ENCODE measurements at places on chromosomes 12 and 14.

GRCh38 chr12:21651821-21652220 lies 5.8 kb downstream of the LDHB start:
- no peak for DNase-seq

DNA sequence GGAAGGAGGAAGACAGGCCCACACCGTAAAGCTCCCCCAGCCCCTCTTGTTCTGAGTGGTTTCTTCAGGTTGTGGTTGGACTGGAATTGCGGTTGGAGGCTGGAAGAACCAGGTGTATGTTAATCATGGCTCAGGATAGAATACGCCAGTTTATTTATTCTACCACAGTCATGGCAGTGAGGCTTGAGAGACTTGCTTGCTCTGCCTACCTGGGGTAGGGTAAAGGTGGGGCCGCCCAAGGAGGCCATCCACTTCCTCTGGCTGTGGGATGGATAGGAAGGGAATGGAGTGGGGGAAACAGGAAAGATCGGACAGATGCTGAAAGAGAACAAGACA lies 8.1 kb downstream of the SHMT2 start:
- no peak for DNase-seq

GRCh38 chr14:67532606-67532997 lies 488 bp upstream of the PLEKHH1 start:
- DNase-seq: no peak

GRCh38 chr14:91223028-91223783 lies 21.3 kb downstream of the GPR68 start:
- peak; percentile 96 for DNase-seq

- no peak for DNase-seq
Measured at GRCh38 chr12:94457311-94457710, 2.4 kb downstream of the CEP83 start.

GRCh38 chr14:25832585-25832984 lies 765.2 kb downstream of the NOVA1 start:
- no peak for DNase-seq

DNA sequence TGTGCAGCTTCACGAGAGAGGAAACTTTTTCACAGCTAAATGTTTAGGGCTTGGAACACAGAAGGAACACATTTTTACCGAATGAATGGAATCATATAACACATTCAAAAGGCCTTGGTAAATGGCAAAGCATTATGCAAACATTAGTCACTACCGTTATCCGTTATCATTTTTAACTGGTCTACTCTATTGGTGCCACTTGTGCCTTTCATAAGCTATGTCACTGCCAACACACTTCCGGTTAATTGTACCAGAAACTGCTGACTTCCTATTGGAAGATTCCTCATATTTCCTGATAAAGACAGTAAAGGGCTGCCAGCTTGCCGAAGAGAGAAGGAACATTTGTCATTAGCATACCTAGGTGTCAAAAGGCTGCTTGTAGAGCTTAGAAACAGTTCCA lies 169.2 kb downstream of the APAF1 start:
- DNase-seq: no peak

- DNase-seq: no peak
Measured at GRCh38 chr14:98954349-98955000, 317.5 kb downstream of the BCL11B start.

DNA sequence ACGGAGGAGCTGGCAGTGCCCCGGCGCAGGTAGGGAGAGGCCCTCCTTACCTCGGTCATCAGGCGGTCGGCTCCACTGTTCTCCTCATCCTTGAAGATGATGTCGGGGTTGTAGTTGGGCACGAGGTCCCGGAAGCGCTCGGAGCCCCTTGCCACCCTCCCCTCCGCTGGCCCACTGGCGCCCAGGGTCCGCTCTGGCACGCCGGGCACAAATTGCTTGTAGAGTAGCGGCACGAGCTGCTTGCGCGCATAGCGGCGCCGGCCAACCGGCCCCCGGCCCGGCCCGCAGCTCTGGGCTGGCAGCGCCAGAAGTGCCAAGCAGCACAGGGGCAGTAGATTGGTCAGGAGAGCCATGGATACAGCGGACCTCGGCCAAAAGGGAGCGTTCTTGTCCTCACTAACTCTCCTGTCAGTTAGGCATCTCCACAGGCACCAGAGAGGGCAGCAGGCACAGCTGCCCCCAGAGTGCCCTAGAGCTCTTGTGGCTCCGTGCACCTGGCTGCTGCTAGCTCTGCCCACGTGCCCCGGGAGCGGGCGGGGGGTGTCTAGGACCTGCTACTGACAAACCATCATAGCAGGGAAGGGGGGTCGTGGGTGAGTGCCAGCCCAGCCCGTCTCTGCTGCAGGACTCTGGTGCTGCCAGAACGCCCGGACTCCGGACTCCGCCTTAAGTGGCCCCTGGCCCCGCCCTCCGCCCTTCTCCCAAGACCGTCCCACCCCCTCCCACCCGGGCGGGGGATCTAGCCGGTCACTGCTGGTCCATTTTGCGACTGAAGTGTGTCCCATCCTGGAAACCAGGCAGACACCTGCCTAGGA lies at the start of gene DHH:
Gene DHH (minus strand): TSS at position 642 of the 815 bp plus-strand sequence. CDS start 289 bp downstream, at position 353.
- DNase-seq: no peak

DNA sequence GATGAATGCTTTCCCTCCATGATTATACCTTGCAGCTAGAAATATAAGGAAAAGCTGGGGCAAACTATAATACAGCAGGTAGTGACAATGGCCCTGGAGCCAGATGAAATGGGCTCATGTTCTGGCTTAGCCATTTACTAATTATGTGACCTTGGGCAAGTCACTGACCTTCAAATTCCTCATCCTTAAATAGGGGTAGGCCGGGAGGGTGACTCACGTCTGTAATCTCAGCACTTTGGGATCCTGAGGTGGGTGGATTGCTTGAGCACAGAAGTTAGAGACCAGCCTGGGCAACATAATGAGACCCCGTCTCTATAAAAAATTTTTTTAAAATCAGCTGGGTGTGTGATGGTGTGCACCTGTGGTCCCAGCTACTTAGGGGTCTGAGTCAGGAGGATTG lies 155.4 kb downstream of the C12orf75 start:
- DNase-seq: no peak

DNA sequence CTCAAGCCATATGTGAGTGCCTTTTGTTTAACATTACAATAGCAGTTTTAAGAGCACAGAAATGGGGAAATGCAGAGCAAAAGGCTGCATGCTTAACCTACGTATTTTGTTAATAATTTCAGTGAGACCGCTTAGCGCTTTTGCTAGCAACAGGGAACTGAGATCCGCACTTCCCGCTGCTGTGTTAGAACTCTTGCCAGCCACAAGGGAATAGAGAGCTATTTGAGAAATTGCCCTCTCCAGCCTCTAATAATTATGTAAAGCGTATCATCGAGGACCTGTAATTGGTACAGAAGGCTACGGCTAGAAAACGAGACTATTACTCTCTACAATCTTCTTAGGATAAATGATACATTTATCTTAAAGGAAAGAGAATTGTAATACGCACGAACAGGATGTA lies 205.2 kb upstream of the GRIP1 start:
- no peak for DNase-seq

DNA sequence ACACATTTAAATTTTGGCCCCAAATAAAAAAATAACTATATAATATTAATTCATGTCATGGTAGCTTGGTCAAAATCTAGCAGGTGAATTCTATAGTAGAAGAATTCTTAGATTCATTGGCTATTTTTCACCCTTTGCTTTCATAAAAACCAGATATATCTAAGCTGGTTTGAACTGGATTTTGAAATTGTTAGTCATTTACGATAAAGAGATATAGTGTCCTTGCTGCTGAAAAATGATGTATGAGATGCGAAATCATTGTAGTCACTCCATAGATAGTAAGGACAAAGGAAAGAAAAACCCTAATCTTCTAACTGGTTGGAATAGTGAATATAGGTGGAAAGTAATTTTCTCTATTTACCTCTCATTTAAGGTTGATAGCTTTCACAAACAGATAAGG lies 12.2 kb upstream of the HIF1A start:
- no peak for DNase-seq

GRCh38 chr12:123046431-123046830 lies 66.0 kb downstream of the ARL6IP4 start:
- no peak for DNase-seq

DNA sequence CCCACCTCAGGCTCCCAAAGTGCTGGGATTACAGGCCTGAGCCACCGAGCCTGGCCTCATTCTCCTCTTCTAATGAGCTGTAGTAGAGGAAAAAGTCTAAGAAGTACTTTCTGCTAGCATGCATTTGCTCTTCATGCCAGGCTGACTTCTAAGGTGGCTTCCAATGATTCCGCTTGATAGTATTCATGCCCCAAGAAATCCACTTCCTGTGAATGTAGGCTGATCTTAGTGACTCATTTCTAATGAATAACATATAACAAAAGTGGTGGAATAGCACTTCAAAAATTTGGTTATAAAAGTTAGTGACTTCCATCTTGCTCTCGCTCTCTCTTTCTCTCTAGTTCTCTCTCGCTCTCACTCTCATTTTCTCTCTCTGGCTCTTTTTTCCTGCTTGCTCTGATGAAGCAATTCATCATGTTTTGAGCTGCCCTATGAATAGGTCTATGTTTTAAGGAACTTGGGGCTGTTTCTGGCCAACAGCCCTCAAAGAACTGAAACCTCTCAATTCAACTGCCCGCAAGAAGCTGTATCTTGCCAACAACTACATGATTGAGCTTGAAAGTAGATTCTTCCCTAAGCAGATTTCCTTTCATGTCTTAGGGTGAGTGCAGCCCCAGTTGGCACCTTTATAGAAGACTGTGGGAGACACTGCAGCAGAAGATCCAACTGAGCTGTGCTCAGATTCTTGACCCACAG lies 282.9 kb downstream of the RMST start:
- DNase-seq: no peak

- DNase-seq: no peak
Measured at GRCh38 chr12:109833307-109834189, at the start of gene TRPV4. Gene TRPV4 (minus strand): TSS chr12:109833398. CDS start chr12:109814796, 18,602 bp downstream.

DNA sequence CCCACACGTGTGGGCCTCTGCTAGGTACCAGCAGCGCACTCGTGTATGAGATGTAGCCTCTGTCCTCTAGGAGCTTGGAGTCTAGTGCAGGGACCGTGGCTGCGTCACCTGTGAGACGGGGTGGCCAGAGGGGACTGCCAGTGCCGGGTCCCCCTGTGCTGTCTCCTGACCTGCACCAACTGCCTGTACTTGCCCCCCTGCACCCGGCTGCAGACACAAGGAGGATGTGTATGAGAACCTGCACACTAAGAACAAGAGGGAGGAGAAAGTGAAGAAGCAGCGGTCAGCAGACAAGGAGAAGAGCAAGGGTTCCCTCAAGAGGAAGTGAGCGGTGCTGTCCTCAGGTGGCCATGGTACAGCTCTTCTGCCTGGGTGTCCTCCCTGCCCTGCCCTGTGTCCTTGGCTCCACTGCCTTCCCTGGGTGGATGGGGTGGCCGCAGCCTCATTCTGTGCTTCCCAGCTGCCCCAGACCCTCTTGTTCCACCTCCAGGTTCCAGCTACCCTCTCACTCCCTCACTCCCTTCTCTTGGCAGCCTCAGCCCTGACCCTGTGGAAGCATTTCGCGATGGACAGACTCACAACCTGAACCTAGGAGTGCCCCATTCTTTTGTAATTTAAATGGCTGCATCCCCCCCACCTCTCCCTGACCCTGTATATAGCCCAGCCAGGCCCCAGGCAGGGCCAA lies 9.6 kb downstream of the PTPN6 start:
- no peak for DNase-seq

GRCh38 chr14:68730811-68731425 lies 61.9 kb downstream of the ZFP36L1 start:
- DNase-seq: no peak

GRCh38 chr12:68482660-68483059 lies 128.0 kb upstream of the RAP1B start:
- no peak for DNase-seq

- DNase-seq: no peak
Measured at GRCh38 chr12:53995378-53996239, 4.4 kb upstream of the HOXC9 start.

DNA sequence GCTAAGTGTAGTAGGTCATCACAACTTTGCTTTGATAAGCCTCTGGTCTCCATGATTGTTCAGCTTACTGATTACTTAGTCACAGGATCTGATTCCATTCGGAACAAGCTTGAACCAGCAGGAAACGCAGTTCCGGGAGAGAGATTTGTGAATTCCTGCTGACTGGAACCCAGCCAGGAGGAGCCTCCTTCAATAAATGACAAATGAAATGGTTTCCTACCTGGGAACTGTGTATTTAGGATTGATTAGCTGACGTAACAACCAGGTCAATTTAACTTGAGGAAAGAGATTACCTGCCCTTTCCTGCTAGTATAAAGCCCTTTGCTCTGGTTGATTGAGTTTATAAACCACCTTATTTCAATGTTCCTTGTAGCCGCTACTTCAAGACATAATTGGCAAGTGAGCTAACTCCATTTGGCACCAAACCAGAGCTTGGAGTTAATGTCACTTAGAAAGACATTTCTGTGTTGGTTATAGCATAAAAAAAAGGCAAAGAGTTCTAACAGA lies 35.1 kb upstream of the KCNH3 start:
- DNase-seq: peak; percentile 18

DNA sequence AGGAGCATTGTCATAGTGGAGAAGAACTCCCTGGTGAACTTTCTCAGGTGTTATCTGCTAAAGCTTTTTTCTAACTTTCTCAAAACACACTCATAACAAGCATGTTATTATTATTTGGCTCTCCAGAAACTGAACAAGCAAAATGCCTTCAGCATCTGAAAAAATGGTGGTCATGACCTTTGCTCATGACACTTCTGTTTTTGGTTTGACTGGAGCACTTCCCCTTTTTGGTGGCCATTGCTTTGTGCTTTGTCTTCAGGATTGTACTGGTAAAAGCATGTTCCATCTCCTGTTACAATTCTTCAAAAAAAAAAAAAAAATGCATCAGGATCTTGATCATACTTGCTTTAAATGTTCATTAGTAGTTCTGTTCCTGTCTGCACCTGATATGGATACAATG lies 1241.6 kb upstream of the USP15 start:
- DNase-seq: no peak

DNA sequence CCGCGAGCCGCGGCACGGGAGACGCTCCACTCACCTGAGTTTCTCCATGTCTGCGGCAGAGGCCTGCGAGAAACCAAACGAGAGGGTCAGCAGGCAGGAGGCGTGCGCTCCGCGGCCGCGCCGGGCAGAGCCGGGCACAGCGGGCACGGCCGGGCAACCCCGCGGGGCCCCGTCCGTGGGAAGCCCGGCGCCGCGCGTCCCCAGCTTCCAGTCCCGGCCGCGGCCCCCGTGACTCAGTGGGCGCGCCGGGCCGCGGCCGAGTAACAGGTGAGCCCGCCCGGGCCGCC lies 19.4 kb downstream of the BEGAIN start:
- DNase-seq: no peak

DNA sequence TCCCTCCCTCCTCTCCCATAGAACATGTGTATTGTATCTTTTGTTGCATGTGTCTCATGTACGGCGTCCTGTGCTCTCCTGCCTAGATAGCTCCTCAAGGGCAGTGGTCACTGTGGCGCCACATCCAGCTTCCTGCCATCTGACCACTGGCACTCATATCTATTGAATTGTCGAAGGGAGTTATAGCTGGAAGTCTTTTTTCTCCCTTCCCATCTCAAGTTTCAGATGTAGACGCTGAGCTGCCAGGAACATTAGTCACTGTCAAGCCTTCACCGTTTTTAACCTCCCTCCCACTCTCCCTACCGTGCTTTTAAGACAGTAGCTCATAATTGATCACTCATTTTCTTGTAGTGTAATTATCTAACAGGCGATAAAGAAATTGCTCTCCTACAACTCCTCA lies 33.0 kb downstream of the MTHFD1 start:
- no peak for DNase-seq

- DNase-seq: no peak
Measured at GRCh38 chr12:125053821-125054220, 11.4 kb upstream of the AACS start.

Data from NCI-H446 treated with DMSO at 0.1 percent for 48 hours (cell line).